ENCODE measurements at places on chromosomes 4 and X. TPM values are rescaled to one million over a fixed set of nuclear protein-coding genes. Genes with fewer than 3 reads are reported as not detected.

DOK7 gene
- total RNA-seq = 18.0 TPM

NAP1L2 gene
- 8.8 TPM for total RNA-seq

- no peaks in the 10 kb centered on the region for H3K4me1 ChIP-seq
- no peak overlapping the region for H3K4me3 ChIP-seq
- no peak for DNase-seq
- no peak overlapping the region for H3K27ac ChIP-seq
- H3K36me3 ChIP-seq = no peaks in the 10 kb centered on the region
Observed at GRCh38 chr4:1418494-1419285, 12.4 kb upstream of the NKX1-1 start.

DNA sequence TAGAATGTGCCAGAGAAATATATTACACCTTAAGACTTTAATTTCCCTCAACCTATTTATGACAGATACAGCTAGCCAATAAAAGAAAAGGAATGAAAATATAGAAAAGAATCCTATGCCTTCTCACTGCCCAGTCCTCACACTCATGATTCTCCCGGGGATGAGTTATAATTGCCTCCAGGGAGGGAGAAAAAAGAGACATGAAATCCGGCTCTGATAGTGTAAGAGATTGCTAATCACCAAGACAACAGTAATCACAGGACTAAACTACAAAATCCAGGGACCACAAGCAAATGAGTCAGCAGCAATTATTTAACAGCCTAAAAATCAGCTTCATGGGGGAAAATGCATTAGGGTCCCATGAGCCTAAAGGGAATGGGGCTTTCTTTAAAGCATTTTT, 95.9 kb upstream of the DUSP21 start:
- H3K36me3 ChIP-seq = no peaks in the 10 kb centered on the region
- H3K4me1 ChIP-seq = no peaks in the 10 kb centered on the region
- no peak for DNase-seq
- H3K4me3 ChIP-seq = no peak overlapping the region
- no peaks in the 10 kb centered on the region for H3K27me3 ChIP-seq

DNA sequence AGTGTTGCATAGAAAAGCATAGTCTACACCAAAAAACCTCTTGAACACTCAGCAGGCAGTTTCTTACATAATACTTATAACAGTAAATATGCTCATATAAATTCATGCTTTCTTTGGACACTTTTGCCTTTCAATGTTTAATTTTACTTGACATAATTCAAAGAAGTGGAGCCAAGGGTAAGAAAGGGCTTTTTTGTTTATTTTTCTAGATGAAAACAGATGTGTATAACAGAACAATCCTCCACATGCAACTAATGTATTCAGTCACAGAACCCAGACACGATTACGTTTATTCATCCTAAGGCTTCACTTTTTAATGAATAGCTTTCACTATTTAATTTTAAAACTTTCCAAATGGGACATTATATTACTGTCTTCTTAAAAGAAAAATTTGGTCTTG, 58.0 kb upstream of the PTPN13 start:
- no peak overlapping the region for H3K27ac ChIP-seq
- no peak for DNase-seq
- no peaks in the 10 kb centered on the region for H3K36me3 ChIP-seq
- no peaks in the 10 kb centered on the region for H3K4me1 ChIP-seq
- no peaks in the 10 kb centered on the region for H3K27me3 ChIP-seq
